Activated CD8-positive, alpha-beta memory T cell treated with anti-CD3 and anti-CD28 coated beads for 48 hours (primary cell): ENCODE measurements at places on chromosomes 13 and 19.

- no peak for DNase-seq
Measured at GRCh38 chr19:2428321-2428690, 920 bp upstream of the TIMM13 start.

GRCh38 chr13:42041684-42042035, 6.8 kb upstream of the DGKH start:
- no peak for DNase-seq

GRCh38 chr19:51507640-51508058, 6.0 kb upstream of the SIGLEC12 start:
- DNase-seq, result no peak

- peak; percentile 41 for DNase-seq
Measured at GRCh38 chr19:5718037-5718578, 1.8 kb downstream of the LONP1 start.

DNA sequence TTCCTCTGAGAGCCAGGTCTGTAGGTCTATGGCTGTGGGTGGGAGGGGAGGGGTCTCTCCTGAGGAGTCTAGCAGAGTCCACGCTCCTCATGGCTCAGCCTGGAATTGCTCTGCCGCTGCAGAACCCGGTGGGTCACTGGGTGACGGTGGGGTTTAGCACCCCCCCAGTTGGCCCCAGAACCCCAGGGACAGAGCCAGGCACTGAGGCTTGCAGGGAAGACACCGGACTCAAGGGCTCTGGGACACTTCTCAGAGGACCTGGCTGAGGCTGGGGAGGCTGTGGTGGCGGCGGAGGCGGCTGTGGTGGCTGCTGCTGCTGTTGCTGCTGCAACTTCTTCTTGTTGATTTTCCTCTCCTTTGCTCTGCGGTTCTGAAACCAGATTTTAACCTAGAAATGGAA, 6.1 kb downstream of the CDX2 start:
- DNase-seq, result no peak

- no peak for DNase-seq
Measured at GRCh38 chr19:38644719-38645118, 2.7 kb upstream of the ACTN4 start.

DNA sequence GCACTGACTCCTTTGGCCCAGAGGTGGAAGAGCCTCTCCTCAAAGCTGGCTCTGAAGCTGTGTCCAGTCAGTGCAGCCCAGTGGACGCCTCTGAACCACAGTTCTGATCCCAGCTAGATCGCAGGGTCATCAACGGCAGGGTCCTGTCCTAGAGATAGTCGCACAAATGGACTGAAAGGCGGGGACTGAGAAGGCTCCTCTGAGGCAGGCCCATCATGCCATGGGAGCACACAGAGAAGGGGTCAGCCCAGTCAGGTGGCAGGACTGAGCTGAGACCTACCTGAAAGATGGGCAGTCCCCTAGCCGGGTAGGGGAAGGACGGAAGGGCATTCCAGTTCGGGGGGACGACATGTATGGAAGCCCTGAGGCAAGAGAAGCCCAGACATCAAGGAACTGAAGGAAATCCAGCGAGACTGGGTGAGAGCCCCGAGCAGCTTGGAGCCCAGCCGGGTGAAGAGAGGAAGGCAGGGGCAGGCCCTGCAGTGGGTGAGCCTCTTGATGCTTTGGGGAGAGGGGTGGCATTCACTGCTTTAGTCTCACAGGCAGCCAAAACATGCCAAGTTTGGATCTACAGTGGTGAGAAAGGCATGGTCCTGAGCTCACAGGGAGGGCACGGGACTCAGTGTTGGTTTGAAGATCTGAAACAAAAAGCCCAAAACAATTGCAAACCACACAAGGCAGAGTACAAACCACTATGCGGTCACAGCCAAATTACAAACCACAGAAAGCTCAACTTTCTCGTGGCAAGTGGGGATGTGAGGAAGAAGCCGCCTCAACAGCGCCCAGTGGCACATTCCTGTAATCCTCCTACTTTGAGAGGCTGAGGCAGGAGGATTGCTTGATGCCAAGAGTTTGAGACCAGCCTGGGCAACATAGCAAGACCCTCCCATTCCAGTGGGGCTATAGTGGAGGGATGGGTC, 10.0 kb downstream of the CALM3 start:
- no peak for DNase-seq

GRCh38 chr13:66128692-66129269, 1101.4 kb downstream of the PCDH9 start:
- no peak for DNase-seq

GRCh38 chr13:44703371-44703770, 127.2 kb upstream of the TSC22D1 start:
- no peak for DNase-seq
